ENCODE measurements at places on chromosomes 1 and 21. TPM values are rescaled to one million over a fixed set of nuclear protein-coding genes. Genes with fewer than 3 reads are reported as not detected.
A peak's percentile ranks its signal among the peaks of the same experiment; 100 is the strongest.

Gene CNST
- total RNA-seq: 28.3 TPM

GRCh38 chr1:174519844-174520243, 72.1 kb downstream of the GPR52 start:
- H3K36me3 ChIP-seq: no peaks in the 10 kb centered on the region
- DNase-seq: no peak
- H3K4me1 ChIP-seq: peaks cover 3% of the 10 kb centered on the region

GRCh38 chr1:158176399-158176798, 4.3 kb upstream of the CD1D start:
- no peak overlapping the region for H3K4me3 ChIP-seq
- H3K4me1 ChIP-seq: peaks cover 6% of the 10 kb centered on the region
- no peaks in the 10 kb centered on the region for H3K36me3 ChIP-seq
- peaks cover 63% of the 10 kb centered on the region for H3K27me3 ChIP-seq
- no peak overlapping the region for H3K27ac ChIP-seq

Gene LRRN2
- total RNA-seq: 10.7 TPM

DNA sequence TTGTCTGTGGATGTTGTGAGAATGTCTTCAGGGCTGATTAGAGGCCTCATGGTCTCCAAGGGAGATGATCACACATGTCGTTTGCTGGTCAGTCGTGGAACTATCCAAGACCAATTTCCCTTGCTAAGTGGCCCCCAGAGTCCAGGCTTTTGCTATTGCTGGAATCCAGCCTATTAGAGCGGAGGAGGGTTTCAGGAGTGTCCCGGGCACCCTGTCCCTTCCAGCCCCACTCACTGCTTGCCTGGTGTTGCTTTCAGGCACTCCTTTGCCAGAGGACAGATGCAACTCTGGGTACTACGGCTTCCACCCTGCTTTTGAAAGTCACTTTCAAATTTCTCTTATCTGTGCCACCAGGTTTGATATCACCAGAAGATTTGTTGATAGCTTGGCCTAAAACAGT, 149.1 kb downstream of the NOS1AP start:
- no peak for DNase-seq
- H3K27me3 ChIP-seq: no peaks in the 10 kb centered on the region
- no peak overlapping the region for H3K27ac ChIP-seq
- no peak overlapping the region for H3K4me3 ChIP-seq

GRCh38 chr21:26965907-26966581, 844 bp downstream of the ADAMTS5 start:
- peak; percentile 24 for DNase-seq
- peaks cover 81% of the 10 kb centered on the region for H3K27me3 ChIP-seq
- peak overlapping the region; percentile 57 for H3K27ac ChIP-seq

Gene SLC16A4
- total RNA-seq: 0.46 TPM

Measured in progenitor cell of endocrine pancreas (in vitro differentiated cells).